ENCODE measurements at places on chromosomes 3 and 15.

GRCh38 chr3:11291808-11292207 is 19.6 kb downstream of the ATG7 start:
- DNase-seq = no peak

DNA sequence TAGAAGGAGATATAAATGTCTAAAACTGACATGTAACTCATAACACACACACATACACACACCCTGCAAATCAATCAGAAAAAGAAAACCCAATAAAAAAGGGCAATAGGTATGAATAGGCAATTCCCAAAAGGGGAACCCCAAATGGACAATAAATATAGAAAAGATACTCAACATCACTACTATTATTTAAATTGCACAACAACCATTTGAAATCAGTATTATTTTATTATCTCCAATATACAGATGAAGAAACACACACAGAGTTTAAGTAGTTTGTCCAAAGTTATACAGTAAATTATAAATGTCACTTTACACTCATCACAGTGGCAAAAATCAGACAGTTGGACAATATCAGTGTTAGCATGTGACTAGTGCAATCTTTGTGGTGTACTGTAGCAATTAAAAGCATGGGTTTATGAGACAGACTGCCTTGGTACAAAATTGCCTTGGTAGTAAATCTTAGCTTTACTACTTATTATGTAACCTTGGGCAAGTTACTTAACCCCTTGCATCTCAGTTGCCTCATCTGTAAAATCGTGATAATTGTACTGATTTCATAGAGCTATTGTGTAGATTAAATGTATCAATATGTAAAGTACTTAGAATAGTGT is 3.4 kb upstream of the FSTL1 start:
- DNase-seq = no peak

GRCh38 chr3:99823723-99824711 is 6.4 kb downstream of the CMSS1 start:
- DNase-seq = no peak

DNA sequence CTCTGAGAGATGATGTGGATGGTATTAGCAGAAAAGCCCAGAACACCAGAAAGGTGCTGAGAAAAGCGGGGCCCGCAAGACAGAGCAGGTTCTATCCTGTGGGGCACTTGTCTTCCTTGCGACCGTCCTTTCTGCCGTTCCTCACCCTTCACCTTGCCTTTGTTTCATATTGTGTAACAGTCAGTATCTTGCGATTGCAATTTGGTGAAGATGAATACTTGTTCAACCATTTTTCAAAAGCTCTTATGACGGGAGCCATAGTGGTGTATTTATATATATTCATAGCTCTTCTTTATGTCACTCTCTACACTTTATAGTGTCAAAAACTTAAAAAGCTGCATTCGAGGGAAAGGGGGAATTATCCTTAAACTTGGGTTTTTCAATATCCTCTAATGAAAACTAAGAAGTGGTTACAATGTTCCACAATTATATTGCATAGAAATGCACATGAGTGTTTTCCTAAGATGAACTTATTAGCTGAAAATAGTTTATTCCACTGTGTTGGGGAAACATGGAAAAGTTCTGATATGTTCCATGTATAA is 797 bp downstream of the MAP3K13 start:
- DNase-seq = no peak

- no peak for DNase-seq
These were observed 667 bp upstream of the KLHDC8B start for GRCh38 chr3:49170744-49171118.

DNA sequence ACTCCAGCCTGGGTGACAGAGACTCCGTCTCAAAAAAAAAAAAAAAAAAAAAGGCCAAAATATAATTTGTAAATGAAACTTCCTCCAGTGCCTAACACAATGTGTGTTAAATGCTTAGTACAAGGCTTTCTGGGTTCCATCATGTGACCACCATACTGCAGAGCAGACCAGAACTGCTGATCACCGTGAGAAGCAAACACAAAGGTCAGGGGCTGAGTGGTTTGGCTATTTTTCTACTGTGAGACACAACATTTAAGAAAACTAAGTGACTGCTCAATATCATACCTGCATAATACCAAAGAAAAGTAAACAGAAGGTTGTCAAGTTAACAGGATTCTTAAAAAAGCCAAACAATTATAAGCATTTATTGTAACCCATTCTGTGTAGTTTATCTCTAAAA is 13.2 kb downstream of the ABCC5 start:
- no peak for DNase-seq

Measured in brain (organoid and tissue), 16 donors.